Activated T-cell treated with anti-CD3 and anti-CD28 coated beads, Interleukin-2, amount 50 U/mL, for 72 hours (primary cell): ENCODE measurements at places on chromosomes 2 and 18. TPM values are rescaled to one million over a fixed set of nuclear protein-coding genes. Genes with fewer than 3 reads are reported as not detected.

The SKOR2 gene
- total RNA-seq, result 0.70 TPM

The NDUFV2 gene
- total RNA-seq, result 497 TPM

The QPCT gene
- total RNA-seq, result 0.35 TPM

The TXNL1 gene
- 69.7 TPM for total RNA-seq

The ATP5MC3 gene
- total RNA-seq, result 210 TPM

The MTIF2 gene
- 55.7 TPM for total RNA-seq

DNA sequence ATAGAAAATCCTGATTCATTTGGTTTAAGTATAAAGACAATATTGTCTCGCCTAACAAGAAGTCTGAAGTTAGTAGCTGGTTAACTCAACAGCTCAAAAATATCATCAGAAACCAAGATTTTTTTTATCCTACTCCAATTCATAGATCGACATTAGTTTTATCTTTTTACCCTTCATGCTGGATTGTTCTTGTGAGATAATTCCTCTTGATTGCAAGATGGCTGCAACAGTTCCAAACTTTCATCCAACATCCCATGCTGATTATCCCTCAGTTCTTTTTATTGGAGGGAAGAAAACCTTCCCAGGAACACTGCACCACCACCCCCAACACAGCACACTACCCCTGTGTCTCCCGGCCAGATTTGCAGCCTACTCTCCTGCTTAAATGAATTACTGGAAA lies 370.2 kb upstream of the RAB6C start:
- DNase-seq, result no peak

DNA sequence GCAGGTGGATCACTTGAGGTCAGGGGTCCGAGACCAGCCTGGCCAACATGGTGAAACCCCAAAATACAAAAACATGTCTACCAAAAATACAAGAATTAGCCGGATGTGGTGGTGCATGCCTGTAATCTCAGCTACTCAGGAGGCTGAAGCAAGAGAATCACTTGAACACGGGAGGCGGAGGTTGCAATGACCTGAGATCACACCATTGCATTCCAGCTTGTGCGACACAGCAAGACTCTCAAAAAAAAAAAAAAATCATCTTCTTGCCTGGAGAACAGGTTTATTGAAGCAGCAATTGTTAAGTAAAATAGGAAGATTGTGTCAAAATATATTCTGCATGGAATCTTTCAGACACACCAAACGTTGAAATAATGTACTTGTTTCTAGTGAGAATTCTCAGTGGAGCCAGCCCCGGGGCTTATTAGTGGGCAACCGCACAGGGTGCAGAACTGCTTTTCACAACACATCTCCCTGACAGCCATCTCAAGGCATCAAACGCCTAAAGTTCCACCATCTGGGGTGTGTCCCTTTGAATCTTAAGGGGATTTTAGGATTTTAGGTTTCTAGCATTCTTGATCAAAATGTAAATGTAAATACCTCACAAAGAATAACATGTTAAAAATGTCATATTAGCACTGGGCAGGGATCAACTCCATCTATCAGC lies 28.6 kb upstream of the PPP4R1 start:
- no peak for DNase-seq

DNA sequence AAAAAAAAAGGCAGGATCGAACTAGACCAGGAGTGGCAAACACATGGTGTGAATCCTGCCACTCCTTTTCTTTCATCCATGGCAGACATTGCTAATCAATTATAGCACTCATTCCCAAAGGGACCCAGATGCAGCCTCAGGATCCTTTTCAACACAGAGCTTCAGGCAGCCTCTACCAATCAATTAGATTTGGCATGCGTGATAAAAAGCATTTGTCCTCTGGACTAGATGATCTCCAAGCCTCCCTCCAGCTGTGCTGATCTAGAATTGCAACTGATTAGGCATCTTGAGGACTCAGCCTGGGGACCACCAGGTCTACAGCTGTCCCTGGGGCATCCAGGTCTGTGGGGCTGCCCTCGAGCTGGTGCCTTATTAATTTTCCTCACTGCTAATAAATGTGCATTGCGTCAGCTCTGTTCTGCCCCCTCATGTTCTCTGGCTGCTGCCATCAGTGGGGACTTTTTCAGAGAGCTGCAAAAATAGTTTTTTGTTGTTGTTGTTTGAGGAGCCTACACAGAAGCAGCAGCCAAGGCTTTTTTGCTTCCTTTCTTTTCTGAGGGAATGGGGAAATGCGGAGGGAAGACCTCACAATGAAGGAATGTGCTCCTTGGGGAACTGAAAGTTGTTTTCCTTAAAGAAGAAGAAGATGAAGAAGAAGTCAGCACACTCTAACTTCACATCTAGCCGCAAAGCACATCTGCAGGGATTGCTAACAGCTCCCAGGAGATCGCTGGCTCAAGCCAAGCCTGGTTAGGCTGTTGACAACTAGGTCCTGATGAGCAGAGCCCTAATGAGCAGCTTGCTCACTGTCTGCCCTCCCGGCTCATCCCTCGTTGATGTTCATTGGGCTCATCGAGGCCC lies 8.8 kb upstream of the ATOH8 start:
- DNase-seq, result no peak

DNA sequence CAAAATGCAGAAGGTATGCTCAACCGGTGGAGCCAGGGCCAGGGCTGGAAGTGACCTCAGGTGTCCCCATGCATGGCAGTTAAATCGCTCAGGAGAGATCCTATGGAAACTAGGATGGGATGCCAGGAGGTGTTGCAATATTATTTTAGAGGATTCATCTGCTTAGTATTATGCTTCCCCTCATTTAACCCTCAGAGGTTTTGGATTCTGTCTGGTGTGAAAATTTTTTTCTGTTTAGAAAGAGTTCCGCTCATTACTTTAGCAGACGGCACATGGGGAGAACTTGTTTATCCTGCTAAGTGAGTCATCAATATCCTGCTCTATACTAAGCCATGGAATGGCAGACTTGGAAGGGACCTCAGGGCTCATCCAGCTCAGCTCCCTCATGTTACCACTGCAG lies 42.5 kb downstream of the TRIB2 start:
- no peak for DNase-seq

- no peak for DNase-seq
Measured at GRCh38 chr18:77145364-77145901, 12.8 kb upstream of the MBP start.

DNA sequence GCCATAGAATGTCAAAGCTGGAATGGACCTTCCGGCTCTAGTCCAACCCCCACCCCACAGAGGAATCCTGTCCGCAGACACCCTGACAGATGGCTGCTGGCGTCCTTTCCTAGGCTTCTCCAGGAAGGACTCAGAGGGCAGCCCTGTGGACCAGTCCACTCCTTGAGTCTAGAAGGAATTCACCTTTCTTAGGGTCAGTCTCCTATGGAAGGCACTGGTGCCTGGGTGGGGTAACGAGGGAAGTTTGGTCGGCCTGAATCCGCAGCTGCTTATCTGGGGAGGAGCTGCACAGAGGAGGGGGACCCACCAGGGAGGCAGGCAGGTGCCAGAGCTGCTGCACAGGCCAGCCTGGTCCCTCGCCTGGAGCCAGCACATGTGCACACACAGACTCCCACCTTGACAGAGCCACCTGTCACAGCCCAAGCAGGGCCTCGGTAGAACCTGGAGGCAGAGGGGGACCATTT lies 2.5 kb downstream of the DNMT3A start:
- no peak for DNase-seq

- no peak for DNase-seq
Measured at GRCh38 chr18:59517446-59518165, 158.5 kb upstream of the LMAN1 start.

- DNase-seq, result peak; percentile 50
Measured at GRCh38 chr2:242085941-242086621, 216.6 kb downstream of the RTP5 start.

- no peak for DNase-seq
Measured at GRCh38 chr2:197711578-197711977, 6.4 kb downstream of the MARS2 start.

- DNase-seq, result no peak
Measured at GRCh38 chr2:7020468-7020867, 103.3 kb downstream of the RNF144A start.

GRCh38 chr2:53913721-53914120 lies 54.0 kb upstream of the GPR75 start:
- DNase-seq, result peak; percentile 57

GRCh38 chr2:156779416-156780120 lies 343.4 kb downstream of the GPD2 start:
- DNase-seq, result no peak

GRCh38 chr18:74625157-74625556 lies 27.5 kb downstream of the ZNF407 start:
- DNase-seq, result no peak

DNA sequence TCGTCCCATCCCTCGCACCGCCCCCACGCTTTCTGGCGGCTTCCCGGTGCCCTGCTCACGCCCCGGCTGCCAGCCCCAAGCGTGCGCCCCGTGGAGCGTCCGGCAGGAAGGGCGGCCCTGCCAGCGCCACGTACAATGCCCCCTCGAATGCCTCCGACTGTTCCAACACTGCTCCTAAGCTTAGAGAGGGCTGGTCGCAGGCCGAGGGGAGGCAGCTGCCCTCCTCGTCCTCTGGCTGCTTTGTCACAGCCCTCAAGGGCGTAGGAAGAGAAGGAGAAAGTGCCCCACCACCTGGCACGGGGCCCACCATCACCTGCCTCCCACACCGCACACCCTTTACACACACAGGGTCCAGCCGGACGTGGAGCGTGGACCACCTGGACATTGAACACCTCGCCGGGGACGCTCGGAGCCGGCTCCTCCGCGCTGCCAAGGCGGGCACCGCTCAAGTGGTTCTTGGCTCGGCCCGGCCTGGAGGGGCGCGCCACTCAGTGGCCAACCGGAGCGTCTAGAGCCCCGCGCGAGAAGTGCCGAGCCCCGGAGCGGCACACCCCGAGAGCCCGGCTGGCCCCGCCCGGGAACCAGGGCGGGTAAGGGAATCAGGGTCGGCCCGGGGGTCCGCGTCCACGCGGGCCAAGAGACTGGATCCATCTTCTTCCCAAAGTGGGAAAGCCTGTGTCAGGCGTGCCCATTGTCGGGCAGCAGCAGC lies 830 bp downstream of the DNER start:
- peak; percentile 19 for DNase-seq

DNA sequence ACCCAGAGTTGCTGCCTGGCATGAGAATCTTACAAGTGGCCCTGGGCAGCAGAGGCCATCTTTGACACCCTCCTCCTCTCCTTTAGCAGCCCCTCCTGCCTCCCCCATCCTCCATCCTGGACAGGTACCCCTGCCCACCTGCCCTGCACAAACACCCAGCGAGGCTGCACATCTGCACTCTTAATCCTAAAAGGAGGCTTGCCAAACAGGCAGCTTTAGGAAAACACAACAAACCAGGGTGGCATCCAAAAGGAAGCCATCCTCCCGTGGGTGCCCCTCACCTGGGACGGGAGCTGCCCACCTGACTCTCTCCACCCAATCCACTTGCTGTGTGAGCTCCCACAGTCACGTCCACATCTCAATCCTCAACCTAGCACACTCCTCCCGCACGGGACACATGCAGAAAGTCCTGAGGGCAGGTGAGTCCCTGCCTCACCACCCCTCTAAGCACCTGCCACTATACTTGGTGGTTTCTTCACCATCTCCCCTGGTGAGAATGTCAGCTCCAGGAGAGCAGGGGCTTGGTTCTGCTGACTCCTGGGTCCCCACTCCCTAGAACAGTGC lies 5.8 kb downstream of the BIN1 start:
- DNase-seq, result no peak

GRCh38 chr2:145288650-145289496 lies 769.0 kb upstream of the ZEB2 start:
- DNase-seq, result no peak

DNA sequence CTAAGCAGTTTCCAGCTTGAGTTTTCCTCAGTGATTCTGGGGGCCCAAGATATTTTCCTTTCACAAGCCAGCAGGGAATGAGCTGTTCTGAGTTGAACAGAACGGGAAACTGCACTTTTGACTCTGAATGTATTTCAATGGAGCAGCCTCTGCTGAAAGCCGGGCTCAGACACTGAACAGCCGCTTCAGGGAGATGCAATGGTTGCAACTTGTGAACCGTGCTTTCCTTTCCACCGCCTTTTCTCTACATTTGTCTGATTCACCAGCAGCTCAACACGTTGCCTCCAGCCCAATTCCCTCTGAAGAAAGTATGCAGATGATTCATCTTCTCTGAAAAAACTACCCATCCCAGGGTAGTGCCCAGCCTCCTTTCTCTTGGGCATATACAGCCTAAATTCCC lies 119.3 kb upstream of the PKDCC start:
- DNase-seq, result no peak

- DNase-seq, result no peak
Measured at GRCh38 chr2:43044093-43044681, 182.2 kb downstream of the ZFP36L2 start.

DNA sequence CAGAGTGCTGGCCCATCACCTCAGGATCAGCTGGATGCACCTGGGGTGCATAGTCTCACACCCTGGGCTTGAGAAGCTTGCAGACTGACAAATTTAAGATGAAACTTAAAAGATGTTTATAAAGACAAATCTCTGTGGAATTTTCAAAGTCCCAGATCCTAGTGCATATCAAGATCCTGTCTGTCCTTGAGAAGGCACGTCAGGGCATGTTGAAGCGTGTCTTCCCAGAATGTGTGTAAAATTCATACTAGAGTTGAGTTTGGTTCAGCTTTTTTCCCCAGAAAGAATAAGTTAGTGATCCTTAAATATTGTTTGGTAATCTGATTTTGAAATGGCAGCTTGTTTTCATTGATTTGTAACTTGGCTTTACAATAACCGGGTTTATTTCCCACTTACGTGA lies 27.5 kb downstream of the INSIG2 start:
- DNase-seq, result no peak

DNA sequence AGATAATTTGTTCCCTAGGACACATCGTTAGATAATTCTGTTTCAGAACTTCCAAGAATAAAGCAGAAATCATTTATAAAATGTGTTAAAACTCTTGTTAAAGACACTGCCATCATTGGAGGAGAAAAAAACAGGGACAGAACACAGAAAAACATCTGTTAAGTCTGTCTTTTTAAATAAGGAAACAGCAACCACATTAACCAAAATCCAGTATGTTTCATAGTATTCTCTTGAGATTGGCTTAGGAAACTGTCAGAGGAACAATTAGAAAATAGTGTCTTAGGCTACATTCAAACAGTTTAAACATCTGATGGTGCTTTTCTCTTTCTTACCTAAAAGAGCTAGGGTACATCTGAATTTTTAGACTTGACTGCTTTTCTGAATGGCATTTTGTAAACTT lies 81.6 kb downstream of the PMS1 start:
- DNase-seq, result no peak

DNA sequence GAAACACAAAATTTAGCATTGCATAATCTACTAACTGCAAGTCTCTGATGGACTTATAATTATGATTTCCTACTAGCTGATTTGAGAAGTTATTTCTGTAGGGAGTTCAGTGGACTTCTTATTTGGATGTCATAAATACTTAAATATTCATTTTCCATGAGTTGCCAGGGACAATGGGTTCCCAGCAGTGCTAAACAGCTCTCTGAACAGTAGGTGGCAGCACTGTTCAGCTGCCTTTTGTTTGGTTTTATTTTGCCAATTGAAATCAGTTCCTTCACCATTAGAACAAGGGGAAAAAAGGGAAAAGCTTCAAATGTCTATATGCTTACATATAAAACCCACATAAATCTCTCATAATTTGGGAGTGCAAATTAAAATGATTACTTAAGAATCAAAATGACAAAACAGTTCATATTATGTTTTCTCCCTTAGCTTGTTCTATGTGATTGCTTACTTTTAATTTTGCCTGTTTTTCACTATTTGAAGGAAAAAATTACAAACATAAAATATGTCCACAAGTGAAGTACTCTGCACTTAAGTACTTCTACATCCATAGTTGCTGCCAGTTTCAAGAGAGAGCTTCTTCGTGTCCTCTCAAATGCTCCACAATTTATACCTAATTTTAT lies 898.9 kb downstream of the CPS1 start:
- peak; percentile 5 for DNase-seq
